Right atrium auricular region (tissue), 2 donors: ENCODE measurements at places on chromosomes 7 and 10. TPM values are rescaled to one million over a fixed set of nuclear protein-coding genes. Genes with fewer than 3 reads are reported as not detected.

- DNase-seq, result no peak
These were observed 82.5 kb downstream of the ABLIM1 start for GRCh38 chr10:114575417-114576131.

- no peak for DNase-seq
These were observed 917.0 kb downstream of the CNTNAP2 start for GRCh38 chr7:147033641-147034040.

GRCh38 chr10:61139592-61139953 lies 195.6 kb upstream of the RHOBTB1 start:
- no peak for DNase-seq

FKBP6 gene
- not detected for total RNA-seq

DNA sequence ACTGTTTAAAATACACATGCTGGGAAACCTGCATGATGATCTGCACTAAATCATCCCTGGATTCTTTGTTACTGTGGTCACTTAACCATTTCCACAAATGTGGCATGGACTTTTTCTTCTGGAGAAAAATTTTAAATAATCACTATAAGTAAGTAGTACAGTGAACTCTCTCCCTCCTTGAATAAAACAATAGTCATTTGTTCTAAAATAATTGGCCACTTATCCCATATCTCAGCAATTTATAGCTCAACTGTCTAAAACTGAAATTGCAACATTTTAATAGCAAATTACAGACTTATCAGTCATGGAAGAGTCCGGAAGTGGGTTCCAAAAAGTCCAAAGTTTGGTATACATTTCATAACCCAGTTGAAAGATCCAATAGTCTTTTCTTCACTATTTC lies 90.9 kb downstream of the MTERF1 start:
- DNase-seq, result no peak

GRCh38 chr7:70942791-70943190 lies 189.2 kb upstream of the GALNT17 start:
- DNase-seq, result peak; percentile 30

KEL gene
- total RNA-seq, result not detected

DNA sequence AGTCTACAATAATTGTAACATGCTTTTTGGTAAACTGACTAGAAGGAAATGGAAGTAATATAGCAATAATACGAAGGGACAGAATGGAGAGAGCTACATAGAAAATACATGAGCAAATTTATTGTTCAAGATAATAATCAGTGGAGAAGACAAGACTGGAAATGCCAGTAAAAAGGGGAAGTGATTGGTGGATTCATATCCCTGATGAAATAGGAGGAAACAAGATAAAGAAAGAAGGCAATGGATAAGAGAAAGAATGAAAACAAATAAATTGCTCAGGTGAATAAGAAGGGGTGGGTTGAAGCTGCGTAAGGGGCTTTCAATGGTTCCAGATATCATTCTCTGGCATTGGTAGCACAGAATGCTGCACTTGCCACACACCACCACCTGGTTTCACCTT lies 135.9 kb downstream of the LRRN3 start:
- no peak for DNase-seq

DNA sequence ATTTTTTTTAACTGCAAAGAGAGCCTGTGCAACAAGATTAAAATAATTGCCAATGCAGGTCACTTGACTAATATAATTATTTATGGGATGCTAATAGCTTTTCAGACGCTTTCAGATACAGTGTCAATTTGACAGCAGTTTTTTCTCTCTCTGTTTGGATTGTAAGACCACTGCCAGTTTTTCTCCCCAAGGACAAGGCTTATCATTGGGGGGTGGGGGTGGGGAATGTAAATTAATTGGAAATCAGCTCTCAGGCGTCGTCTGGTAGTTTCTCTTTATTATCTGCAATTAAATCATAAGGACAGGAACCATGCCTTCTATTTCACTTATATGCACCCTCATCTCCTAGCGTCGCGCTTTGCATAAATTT lies 559 bp upstream of the LRGUK start:
- DNase-seq, result no peak

DNA sequence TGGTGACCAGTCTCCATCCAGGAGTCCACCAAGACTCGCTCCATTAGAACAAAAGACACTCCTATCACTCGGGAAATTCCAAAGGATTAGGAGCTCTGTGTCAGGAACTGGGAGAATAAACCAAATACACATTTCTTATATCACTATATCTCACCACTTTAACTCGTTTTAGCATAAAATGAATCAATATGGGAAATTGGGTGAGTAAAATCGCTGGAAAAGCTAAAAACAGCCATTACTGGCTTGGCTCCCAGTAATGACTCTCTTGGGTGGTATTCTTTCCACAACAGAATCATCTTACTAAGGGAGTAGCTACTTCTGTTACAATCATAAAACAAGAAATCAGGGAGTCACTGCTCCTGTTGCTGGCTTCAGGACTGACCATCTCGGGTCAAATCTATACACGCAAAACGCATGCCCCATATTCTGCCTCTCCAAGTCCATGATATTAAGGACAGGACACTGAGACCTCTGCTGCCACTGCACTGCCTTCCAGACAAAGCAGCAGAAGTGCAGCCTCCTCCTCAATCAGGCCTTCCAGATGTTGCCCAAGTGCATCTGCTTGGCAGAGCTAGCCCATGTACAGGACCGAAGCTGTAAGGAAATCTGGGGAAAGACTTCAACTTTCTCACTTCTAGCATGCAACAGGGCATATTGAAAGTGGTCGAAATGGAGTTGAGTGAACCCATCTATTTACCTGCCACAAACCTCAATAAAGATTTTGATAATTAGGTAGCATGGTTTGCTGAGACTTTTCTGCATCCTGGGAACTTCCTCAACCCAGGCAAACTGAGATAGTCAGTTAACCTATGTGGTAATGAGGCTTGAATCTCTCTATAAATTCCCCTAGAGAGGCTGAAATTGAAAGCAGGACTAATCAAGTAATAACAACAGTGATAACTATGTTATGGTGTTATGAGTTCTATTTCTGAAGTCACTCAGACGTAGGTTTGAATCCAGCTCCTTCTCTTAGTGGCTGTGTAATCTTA lies 14.4 kb upstream of the PANK1 start:
- no peak for DNase-seq

WNT8B gene
- total RNA-seq, result not detected

- DNase-seq, result no peak
These were observed 125.8 kb downstream of the DLG5 start for GRCh38 chr10:77800738-77801266.

DNA sequence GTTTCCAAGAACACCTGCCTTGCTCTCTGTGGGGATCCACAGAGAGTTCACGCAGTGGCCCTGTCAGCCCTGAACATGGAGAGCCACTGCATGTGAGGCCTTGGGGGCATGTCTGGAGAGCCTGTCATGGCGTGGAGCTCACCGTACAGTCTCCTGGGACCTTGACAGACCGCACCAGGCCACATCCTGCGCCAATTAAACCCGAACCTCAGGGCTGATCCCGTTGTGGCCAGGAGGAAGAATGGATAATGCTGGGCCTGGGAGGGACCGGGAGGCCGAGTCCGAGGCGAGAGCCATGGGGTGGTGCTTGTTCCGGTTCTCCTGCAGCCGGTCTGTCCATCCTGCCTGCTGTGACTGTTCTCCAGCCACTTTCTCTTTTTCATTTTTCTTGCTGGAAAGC lies 68.7 kb downstream of the DNAJB6 start:
- no peak for DNase-seq

NOS3 gene
- total RNA-seq, result 78.6 TPM

DNA sequence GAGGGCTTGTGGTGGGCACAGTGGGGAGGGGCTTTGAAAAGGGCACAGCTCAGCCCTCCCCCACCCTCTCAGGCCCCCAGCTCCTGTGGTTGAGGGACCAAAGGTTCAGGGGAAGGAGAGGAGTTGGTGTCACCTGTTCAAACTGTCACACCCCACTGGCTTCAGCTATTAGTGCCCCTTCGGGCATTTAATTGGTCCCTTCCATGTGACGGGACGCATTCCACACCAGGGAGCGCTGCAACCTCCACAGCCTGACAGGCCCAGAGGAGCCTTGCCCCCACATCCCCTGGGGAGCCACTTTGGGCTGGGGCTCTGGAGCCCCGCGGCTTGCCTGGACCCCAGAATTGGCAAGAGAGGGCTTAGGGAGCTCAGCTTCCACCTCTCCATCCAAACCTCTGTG lies 75.7 kb downstream of the C10orf105 start:
- DNase-seq, result no peak

HOXA5 gene
- total RNA-seq, result 0.24 TPM

DNA sequence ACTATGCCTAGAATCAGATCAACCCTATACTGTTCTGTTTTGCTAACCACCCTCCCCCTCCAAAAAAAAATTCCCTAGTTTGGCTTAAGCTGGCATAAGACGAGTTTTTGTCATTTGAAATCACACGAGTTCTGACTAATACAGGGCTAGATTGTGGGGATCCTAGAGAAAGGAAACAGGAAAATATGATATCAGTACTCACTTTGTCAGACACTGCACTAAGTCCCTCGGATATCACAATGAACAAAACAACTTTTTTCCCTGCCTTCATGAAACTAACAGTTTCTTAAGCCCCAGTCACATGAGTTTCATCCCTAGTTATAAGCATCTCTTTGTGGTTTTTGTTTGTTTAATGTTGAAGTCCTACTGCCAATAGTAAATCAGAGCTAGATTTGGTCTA lies 118.5 kb downstream of the ITGB8 start:
- no peak for DNase-seq

DMTF1 gene
- total RNA-seq, result 26.9 TPM
